ENCODE measurements at places on chromosomes 6 and 20. TPM values are rescaled to one million over a fixed set of nuclear protein-coding genes. Genes with fewer than 3 reads are reported as not detected.

DDO gene
- 5.6 TPM for total RNA-seq

GRCh38 chr6:145608850-145609249 is 126.5 kb downstream of the EPM2A start:
- no peak for DNase-seq

SIRPG gene
- total RNA-seq, result 1.2 TPM

DNA sequence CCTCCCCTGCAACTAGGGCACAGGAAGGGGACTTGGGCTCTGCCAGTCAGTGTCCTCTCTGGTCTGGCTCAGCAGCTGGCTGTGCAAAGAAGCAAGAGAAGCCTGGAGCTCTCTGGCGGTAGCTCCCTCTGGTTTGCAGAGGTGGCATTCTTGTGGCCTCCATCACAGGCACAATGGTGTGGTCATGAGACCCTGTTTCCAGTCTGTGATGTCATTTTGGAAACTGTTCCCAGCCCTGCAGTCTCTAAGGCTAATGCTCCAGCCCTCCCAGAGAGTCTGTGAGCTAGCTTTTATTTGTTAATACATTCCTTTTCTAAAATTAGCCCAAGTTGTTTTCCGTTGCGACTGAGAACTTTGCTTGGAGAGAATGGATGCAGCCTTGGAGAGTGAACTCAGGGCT is 69.5 kb upstream of the FOXQ1 start:
- DNase-seq, result no peak

CDSN gene
- total RNA-seq, result 0.17 TPM

Measured in mucosa of gallbladder (tissue), 1 donor.